ENCODE measurements at places on chromosomes 2 and 18.

GRCh38 chr18:63928331-63928730, 20.6 kb downstream of the SERPINB10 start:
- DNase-seq = no peak

GRCh38 chr2:86296947-86297346, 40.5 kb downstream of the REEP1 start:
- DNase-seq = no peak

DNA sequence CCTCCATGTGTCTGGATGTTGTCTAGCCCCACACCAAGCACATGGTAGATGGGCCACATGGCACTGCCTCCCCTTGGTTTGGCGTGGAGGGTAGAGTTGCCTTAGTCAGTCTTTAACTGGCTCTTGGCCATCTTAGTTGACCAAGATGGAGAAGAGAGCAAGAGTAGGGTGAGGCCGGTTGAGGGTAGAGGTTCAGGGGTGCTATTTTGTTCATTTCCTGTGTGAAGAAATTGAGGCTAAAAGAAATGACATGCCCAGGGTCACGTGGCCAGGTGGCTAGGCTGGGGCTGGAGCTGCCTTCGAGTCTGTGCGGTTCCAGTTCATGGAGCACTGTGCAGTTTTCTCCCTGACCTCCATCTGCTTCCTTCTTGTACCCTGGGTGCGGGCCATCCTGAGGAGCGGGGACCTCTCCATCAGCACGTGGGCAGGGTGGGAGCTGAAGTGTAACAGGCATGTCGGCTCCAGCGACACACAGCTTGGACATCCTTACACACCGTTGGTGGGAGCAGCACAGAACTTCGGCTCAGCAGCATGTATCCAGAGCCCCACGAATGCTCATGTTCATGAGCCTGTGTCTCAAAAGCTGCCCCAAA, 213.2 kb downstream of the GBX2 start:
- DNase-seq = no peak

DNA sequence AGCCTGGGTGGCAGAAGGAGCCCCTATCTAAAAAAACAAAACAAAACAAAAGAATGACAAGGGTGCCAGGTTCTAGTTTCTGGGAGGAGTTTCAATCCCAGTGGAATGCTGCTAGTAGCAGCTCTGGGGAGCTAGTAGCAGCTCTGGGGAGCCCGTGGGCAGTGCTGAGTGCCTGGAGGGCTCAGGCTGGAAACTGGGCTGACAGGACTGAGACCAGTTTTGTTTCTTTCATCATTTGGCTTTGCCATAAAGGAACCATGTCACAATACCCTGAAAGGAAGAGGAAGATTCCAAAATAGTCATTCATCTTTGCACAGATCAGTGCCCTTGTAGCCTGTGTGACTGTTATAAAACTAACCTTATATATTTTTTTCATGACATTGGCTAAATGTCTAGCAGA, 10.6 kb downstream of the MFSD6 start:
- DNase-seq = no peak

DNA sequence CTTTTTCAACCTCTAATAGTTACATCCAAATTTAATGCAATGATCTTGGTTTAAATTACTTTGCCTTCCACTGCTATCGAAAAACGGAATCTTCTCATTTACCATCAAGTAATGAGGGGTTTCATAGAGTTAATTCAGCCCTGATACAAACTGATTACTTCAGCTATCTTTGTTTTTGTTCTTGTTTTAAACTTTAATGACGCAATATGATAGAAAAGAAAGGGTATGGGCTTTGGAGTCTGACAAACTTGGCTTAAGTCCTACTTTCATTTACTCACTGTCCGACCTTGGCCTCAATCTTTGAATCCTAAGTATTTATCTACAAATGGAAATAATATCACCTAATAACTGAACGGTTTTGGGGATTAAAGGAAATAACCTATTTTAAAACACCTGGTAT, 16.1 kb downstream of the ADAM17 start:
- DNase-seq = no peak

DNA sequence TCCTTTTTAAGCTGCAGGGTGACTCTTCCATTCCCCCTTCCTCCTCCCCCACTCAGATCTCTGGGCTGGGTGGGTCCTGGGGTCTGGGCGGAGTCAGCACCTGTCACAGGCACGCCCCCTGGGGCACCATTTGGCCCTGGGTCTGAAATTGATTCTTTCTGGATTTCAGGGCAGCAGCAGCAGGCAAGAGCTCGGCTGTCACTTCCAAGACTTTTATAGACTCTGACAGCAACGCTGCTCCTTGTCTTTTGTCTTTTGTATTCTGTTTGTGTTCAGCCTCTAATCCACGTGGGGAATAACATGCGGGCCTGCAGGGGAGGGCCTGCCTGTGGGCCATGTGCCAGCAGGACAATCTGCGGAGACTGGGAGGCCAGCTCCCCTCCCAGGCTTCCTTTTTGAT, 3.9 kb downstream of the BOD1L2 start:
- DNase-seq = peak; percentile 36

GRCh38 chr2:133561045-133561852, 7.0 kb downstream of the NCKAP5 start:
- no peak for DNase-seq

- DNase-seq = no peak
These were observed 620 bp downstream of the SLC14A1 start for GRCh38 chr18:45724601-45725000.

DNA sequence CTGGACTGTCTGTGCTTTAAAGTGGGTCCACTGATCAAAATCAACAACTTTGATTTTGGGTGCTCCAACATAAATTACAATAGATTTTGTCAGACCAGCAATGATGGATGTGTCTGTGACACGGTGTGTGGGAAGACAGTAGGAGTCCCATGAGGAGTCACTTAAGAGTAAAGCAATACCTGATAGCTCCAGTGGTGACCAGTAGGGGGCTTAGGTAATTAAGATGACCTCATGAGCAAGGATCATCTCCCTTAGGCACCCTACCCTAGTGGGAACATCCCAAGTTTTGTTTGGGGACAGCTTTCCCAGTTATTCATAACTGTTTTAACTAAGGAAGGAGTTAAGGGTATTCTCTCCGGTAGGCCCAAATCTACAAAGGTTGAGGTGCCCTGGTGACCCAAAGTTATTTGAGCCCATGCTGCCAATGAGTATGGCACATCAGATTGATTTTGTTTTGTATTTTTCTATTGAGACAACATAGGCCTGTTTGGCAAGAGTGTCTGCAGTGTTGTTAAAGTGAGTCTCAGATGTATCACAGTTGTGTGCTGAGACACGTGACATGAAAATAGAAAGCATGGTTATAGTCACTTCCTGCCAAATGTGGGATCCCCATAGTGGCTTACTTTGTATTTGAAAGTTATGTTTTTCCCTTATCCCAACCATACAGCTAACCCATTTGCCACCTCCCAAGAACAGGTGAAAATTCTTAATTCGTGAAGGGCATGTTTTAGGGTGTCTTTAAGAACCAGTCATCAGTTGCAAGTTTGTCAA, 1337.6 kb upstream of the SLC39A10 start:
- DNase-seq = no peak

- DNase-seq = no peak
These were observed 236.9 kb downstream of the AGPS start for GRCh38 chr2:177629357-177630024.

GRCh38 chr2:29744976-29745375, 176.4 kb downstream of the ALK start:
- no peak for DNase-seq

DNA sequence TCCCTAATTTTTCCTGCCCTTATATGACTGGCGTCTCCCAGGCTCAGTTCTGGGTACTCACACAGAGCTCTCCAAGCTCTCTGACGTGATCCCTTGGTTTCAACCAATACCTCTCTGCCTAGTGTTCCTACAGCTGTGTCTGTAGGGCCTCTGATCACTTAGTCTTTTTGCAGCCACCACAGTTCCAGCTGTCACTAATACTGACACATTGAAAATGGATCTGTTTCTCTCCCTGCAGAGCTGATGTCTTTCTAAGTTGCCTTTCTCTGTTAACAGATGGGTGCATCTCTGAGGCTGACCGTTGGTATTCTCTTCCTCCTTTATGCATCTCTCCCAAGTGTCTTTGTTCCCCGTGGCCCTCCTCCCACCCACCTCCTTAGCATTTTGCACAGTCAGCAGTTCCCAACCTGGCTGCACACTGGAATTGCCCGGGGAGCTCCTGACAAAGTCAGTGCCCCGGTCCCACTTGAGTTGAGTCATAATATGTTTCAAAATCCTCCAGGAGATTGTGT, 62.5 kb downstream of the CERS6 start:
- no peak for DNase-seq

DNA sequence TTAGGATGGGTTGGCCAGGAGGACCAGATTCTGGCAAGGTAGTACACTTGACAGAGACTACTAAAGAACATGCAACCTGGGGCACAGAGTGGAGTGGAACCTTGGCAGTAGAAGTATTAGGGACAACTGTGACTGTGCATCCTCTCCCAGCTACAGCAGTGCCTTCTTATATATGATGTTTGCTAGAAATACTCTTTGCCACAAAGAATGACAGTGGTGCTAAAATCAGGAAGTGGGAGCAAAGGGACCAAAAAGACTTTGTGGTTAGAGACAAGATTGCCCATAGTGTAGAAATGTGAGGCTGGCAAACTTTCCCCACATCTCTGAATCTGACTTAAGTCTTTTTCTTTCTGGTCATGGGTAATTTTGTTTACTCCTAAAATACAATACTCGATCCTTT, 9.4 kb upstream of the SLC38A11 start:
- DNase-seq = no peak

- no peak for DNase-seq
These were observed 4.3 kb downstream of the DSG4 start for GRCh38 chr18:31380912-31381311.

- DNase-seq = no peak
These were observed 24.0 kb downstream of the PROKR1 start for GRCh38 chr2:68667371-68667770.

DNA sequence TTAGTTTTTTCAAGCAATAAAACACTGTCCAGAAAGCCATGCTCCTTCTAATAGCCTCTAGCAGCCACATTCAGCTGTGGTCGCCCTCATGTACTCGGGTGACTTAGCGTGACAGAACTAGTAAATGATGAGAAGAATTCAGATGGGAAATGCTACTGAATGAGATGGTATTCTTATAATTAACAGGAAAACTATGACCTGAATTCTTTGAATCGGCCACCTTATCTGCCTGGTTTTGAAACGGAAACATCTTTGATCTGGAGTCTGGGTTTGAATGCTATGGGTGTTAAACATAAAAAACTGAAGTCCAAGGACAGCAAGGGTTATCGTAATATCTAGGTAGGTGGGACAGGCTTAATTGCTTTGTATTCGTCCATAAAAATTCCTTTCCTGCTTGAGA, 138.8 kb upstream of the DNMT3A start:
- DNase-seq = no peak

DNA sequence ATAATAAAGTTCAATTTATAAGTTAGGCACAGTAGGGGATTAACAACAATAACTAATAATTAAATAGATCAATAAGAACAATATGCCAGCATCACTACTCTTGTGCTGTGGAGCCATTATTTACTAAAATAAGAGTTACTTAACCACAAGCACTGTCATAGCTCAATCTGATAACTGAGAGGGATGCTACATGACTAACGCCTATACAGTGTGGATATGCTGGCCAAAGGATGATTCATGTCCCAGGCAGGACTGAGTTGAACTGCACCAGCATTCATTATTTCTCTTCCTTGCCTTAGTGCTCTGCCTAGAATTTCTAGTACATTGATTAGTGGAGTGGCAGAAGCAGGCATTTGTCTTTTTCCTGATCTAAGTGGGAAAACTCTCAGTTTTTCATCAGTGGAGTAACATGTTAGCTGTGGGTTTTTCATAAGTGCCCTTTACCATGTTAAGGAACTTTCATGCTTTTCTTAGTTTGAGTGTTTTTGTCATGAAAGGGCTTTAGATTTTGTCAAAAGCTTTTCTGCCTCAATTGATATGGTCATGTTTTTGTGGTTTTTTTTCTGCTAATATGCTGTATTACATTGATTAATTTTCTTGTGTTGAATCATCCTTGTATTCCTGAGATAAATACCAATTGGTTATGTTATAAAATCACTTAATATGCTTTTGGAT, 21.7 kb downstream of the KIAA1328 start:
- no peak for DNase-seq

DNA sequence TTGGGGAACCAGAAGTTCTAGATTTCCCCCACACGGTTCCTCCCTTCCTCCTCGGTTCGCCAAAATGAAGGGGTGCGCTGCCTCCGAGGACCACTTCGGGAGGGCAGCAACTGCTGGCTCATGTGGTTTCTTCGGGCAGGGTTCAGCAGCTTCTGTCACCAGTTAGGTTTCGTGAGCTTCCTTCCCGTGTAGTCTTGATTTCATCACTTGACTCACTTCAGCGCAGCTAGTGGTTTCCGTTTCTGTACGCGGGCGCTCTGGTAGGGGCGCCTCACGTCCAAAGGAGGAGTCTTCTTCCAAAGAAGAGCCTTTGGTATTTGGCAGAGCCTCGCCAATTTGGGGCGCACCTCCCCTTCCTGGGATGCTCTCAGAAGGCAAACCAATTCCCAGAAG, 485 bp upstream of the GALNT3 start:
- DNase-seq = peak; percentile 41
